Astrocyte (in vitro differentiated cells and primary cell): ENCODE measurements at places on chromosomes 6 and 20.

- DNase-seq = no peak
These were observed 67.5 kb downstream of the JARID2 start for GRCh38 chr6:15313367-15313766.

DNA sequence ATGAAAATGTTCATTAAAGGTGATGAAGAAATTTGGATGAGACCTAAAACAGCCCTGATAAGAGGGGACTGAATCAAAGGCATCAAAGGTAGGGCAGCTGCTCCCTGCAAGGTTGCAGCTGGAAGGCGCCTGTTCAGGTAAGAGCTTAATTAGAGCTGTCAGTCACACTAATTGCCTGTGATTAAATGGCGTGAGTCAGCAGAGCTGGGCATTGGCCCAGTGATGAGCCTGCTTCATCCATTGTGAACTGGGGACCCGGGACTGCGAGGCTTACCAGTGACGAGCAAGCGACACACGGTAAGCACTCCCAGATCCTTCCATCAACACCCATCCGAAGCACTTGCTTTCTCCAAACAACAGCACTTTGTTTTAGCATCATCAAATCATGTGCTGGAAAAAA is 621.5 kb upstream of the CDH4 start:
- no peak for DNase-seq

GRCh38 chr6:111980971-111981840 is 72.7 kb upstream of the CCN6 start:
- DNase-seq = no peak

GRCh38 chr6:131453803-131454202 is 119.2 kb upstream of the ARG1 start:
- no peak for DNase-seq

DNA sequence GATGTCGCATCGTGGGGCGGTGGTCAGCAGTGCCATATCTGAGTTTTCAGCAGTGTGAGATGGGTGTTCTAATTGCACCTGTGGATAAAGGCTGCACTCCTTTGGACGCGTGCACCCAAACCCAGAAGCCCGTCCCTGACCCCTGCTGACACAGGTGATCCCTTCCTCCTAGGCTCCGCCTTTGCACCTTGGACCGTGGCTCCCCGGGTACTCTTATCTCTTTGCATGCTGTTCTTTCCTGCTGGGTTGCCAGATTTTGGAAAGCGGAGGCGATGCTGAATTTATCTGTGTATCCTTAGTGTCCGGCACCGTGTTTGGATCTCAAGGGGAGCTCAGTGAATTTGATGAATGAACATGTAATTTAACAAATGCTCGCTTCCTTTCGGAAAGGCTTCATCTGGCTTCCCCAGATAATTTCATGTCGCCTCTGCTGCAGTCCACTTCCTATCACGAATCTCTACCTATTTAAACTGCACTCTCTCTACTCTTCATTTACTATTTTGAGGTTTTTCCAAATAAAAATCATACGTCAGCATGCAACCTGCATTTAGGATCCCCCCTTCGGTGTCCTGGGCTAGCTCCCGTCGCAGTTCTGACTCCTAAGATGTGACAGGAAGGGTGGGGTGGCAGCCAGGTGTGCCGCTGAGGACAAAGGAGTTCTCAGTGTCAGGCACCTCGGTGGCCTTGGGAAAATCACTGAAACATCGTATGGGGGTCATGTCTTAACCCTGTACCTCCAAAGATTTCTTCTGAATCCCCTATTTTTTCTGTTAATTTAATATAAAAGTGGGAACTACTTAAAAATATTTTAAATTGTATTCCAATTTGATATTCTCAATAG is 753 bp upstream of the PERP start:
- no peak for DNase-seq

DNA sequence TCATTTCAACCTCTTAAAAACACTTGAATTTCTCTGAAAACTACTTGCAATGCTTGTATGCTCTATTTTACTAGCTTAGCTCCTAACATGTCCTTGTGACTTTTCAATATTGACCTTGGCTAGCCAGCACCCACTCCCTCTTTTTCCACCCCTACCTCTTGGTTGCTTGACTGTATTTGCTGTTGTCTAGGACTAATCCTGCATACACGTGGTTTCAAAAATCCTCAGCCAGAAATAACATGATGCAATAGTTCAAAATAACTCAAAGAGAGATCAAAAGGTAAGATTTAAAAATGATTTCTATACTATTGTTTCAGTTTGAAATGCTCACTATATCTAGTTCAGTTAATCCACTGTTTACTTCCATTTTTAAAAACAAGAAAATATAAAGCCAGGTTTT is 102.3 kb upstream of the TBX18 start:
- DNase-seq = no peak

DNA sequence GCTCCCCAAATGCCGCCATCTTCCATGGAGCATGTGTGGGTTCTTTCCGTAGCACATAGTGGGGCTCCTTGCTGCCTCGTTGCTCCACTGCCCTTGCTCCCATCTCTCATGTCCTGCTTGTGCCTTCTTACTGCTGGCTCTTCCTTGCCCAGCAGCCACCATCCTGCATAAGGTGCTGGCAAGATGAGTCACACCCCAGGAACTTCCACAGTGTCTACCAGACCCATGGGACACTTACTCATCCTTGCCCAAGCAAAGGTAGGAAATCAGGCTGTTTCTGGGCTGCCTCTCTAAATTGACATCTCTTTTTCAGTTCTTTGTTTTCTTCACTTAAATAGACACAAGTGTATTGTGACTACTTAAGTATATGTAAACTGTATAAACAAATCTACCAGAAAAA is 39.4 kb upstream of the RGS17 start:
- DNase-seq = peak; percentile 32

GRCh38 chr20:36298795-36299339 is 7.3 kb upstream of the DLGAP4 start:
- DNase-seq = no peak

- no peak for DNase-seq
These were observed 22.4 kb downstream of the TMC2 start for GRCh38 chr20:2558581-2559278.

- no peak for DNase-seq
These were observed 124.7 kb upstream of the PMEPA1 start for GRCh38 chr20:57834306-57835073.

DNA sequence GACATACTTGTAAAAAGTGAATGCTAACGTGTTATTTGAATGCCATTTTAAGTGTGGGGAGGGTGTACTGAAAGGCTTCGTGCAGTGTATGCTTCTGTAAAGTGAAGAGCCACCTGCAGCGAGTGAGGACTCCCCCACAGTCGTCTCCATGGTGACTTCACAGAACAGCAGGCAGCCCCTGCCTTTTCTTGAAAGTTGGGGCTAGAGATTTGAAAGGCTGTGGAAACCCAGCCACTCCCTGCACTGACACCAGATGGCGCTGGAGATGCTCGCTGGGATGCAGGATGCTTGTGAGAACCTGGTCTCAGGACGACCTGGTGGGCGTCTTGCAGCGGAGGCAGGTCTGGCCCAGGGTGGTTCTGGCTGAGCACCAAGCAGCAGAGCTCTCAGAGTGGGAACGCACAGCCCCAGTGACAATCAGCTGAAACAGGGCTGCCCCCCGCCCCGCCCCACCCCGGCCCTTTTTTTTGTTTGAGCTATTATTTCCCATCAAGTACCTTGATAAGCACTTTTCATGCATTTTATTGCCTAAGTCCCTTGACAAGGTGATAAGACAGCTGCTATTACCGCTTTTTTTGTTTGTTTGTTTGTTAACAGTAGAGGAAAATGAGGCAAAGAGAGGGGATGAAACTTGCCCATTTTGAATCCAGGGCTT is 150.3 kb downstream of the SYCP2 start:
- DNase-seq = peak; percentile 0

DNA sequence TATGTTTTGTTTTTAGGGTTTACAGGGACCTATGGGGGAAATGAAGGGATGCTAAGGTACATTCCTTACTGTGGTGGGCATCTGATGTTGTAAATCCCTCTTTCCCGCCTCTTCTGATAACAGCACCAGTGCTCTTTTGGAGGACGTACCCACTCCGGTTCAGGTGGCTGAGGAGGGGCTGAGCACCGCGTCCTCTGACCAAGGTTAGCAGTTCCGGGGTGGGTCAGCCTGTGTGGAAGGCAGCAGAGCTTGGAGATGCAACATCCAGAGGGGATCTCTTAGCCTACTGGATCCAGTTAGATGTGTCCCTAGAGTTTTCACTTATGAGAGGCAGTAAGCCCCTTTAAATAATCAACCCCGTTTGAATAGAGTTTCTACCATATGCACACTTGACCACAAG is 135.3 kb upstream of the KCNG1 start:
- no peak for DNase-seq

GRCh38 chr6:136410201-136411024 is 120.8 kb upstream of the BCLAF1 start:
- DNase-seq = peak; percentile 39

- no peak for DNase-seq
These were observed 1515.9 kb upstream of the DEFB115 start for GRCh38 chr20:29741594-29741893.

- DNase-seq = no peak
These were observed 120.8 kb upstream of the CDYL start for GRCh38 chr6:4655196-4656025.

DNA sequence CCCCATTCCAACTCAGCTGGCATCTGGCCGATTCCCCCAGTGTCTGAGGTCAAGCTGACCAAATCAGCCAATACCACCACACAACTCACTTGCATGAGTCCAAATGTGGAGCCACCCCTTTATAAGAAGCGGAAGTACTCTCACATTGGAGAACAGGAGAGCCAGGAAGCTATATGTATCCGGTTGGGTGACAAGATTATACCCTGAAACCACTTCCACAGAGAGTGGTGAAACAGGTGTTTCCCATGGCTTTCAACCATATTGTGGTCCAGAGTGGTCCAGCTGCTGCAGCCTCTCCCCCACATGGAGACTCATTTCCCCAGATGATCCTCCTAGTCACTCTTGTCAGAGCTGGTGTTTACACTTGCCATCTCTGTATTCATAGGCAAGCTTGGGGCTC is 24.0 kb upstream of the SERINC1 start:
- DNase-seq = no peak

DNA sequence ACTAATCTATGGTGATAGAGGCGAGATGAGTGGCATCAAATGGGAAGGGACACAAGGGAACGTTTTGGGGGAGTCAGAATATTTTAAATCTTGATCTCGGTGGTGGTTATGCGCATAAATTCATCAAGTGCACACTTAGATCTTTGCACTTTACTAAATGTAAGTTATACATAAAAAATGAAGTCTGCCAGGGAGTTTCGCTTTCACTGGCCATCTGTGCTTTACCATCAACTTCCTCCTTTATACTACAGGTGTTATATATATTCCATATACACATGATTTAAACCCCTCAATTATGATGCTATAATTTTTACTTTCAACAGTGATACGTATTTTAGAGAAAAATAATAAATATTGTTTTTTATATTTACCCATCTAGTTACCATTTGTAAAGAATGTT is 97.6 kb upstream of the AKIRIN2 start:
- DNase-seq = no peak

GRCh38 chr6:166907373-166907841 is 48.9 kb downstream of the RNASET2 start:
- no peak for DNase-seq

GRCh38 chr20:25061103-25061799 is 3.3 kb upstream of the ACSS1 start:
- DNase-seq = no peak

GRCh38 chr20:32753731-32754130 is 8.5 kb upstream of the DNMT3B start:
- no peak for DNase-seq

GRCh38 chr6:82712826-82713225 is 349.2 kb downstream of the TPBG start:
- DNase-seq = no peak

DNA sequence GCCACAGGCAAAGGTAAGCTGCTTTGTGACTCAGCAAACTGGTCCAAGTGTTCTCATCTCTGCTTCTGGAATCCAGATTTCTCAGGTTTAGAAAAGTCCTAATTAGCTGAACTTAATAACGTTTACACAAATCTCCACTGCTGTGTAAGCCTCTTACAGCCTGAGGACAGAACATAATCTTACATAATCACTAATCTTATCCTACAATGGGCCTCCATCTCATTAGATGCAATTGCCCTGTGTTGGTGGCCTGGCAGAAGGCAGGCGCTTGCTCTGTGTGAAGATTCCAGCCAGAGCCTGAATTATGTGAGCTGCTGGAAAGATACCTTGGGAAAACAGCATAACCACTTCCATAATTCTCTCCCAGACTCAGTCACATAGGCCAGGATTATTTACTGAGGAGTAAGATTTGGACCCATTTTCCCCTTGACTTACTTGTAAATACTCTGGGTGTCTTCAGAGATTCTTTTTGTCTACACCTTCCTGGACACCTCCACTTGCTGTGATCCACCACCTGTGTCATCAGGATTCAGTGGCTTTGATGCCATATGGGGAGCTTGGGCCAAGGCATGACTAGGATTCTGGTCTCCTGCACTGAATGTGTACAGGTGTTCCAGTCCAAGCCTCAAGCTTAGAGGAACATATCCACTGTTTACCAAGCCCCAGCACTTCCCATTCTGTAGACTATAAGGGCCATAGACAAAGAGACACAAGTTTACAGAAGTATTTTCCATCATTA is 104.4 kb downstream of the C6orf118 start:
- no peak for DNase-seq

DNA sequence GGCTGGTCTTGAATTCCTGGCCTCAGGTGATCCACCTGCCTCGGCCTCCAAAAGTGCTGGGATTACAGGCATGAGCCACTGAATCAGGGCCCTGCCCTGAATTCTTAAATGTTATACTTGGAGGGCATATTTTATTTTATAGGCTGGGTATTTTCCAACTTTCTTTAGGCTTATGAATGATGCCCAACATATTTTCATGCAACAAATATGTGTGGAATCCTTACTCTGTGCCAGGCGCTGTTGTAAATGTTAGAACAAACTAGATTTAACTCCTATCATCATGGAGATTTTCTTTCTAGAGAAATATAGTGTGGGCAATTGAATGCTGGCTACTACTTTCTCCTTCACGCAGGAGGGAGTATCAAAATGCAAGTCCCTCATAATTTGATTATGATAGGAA is 71.2 kb downstream of the SAMD5 start:
- no peak for DNase-seq

GRCh38 chr20:62882426-62882825 is 20.8 kb upstream of the TCFL5 start:
- no peak for DNase-seq

DNA sequence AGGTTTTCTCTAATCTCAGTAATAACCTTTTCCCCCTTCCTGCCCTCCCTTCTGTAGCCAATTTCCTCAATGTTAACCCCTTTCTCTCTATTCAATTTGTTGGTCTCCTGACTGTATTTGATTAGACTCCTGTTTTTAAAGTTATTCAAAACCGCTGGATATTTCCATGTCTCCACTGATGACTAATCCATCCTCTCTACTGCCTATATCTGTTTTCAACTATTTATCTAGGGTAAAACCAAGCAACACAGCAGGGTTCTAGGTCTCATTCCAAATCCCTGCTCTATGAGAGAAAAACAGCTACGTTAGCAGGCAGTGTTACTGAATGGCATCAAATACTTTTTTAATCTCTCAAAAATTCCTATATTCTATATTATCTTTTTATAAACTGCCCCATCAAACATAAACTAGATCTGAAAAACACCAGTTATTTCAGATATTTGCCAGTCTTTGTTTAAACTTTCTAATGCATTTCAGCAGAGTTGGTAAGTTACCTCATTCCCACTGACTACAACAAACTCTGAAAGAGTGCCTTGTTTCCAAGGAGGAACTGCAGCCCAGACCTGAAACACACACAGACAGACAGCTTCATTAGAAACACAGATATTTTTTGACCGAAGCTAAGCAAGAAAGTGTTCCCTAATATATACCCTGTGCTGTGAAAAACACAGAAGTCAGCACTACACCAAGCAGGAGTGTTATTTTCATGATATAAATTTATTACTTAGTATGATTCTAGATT is 8.2 kb downstream of the RTN4IP1 start:
- peak; percentile 47 for DNase-seq
